ENCODE measurements at places on chromosomes 16 and 17. TPM values are rescaled to one million over a fixed set of nuclear protein-coding genes. Genes with fewer than 3 reads are reported as not detected.

Gene CDIP1
- total RNA-seq = 17.3 TPM

Gene TNFRSF13B
- total RNA-seq = not detected

Gene SOST
- not detected for total RNA-seq

Gene SLC13A5
- not detected for total RNA-seq

Gene NT5C
- 29.9 TPM for total RNA-seq

Gene ALOX12B
- total RNA-seq = not detected

Gene IRF8
- total RNA-seq = not detected

Gene ZNF597
- total RNA-seq = 3.3 TPM

Gene SRCIN1
- total RNA-seq = not detected

Gene TP53TG3C
- total RNA-seq = not detected

Gene IL4R
- total RNA-seq = 30.3 TPM

Gene SLC2A4
- not detected for total RNA-seq

Gene GFAP
- total RNA-seq = 1.5 TPM
